Thyroid gland (tissue), 4 donors: ENCODE measurements at places on chromosomes 2 and 18.
A peak's percentile ranks its signal among the peaks of the same experiment; 100 is the strongest.

DNA sequence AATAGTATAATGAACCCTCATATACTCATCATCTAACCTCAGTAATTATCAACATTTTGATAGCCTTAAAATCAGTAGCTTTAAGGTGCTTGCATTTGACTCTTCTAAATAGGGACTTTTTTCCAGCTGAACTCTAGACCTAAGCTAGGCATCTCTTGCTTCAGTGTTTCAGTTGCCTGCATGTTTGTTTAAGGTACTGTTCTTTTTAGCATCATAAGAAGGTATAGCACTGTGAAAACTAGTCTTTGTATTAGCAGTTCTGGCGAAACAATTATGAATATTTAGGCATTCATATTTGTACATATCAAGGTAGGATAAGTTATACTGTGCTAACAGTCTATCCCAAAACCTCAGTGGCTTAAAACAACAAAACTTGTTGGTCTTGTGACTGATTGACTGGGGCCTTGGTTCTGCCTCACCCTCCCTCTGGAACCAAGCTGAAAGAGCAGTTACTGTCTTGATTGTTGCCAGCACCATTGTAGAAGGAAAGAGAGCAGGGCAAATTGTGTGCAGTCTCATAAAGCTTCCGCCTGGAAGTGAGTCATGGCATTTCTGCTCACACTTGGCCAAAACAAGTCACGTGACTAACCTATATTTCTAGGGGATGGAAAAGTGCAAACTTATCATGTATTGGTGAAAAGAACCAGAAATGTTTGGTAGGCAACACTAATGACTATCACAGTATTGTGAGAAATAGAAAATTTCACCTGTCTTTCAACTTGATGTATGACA, 24.3 kb downstream of the GALNT1 start:
- DNase-seq, result no peak

DNA sequence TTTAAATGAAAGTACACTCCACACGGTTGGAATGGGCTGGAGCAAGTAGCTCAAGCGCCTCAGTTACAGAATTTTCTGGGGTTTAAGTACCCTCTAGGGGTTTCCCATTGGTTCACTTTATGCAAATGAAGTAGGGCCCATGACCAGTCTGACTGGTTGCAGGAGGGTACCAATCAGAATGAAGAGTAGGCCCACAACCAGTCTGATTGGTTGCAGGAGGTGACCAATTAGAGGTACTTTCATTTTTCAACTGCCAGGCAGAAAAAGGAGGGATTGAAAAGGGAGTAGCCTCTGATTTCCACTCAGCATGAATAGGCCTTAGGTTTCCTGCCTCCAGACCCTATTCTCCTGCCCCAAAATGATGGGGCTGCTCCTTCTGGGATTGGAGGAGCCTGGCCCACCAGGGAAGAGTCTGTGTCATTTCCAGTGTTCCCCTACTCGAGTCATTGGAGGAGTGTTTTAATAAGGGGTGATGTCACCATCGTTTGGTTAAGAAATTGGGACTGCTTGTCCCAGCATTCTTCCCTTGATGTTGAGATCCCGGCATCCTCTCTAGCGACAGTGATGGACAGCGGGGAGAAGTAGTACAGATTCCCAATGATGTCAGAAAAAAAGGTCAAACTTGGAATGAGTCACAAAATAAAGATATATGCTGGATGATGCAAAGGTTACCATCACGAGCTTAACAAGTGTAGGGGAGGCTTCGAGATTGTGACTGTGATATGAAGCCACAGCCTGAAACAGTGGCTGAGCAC, 210.4 kb downstream of the SH3BP4 start:
- DNase-seq, result no peak

DNA sequence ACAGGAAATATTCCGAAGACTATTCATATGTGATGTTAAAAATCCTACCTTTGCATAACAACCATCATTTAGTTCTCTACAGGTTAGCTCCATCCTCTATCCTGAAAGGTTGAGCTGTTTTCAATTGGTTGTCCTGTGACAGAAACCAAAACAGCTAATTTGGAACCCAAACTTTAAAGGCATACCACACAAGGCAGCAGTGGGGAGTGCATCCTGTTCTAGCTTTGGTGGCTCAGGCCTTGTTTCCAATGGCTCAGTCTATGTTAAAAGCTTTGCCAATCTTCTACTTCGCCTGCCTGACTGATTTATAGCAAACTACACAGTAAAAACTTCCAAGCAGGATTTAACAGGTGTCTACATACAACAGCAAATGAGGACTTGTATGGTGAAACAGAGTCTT, 3.2 kb downstream of the CD226 start:
- DNase-seq, result no peak

GRCh38 chr2:196530910-196531309, 108.6 kb upstream of the CCDC150 start:
- DNase-seq, result no peak

DNA sequence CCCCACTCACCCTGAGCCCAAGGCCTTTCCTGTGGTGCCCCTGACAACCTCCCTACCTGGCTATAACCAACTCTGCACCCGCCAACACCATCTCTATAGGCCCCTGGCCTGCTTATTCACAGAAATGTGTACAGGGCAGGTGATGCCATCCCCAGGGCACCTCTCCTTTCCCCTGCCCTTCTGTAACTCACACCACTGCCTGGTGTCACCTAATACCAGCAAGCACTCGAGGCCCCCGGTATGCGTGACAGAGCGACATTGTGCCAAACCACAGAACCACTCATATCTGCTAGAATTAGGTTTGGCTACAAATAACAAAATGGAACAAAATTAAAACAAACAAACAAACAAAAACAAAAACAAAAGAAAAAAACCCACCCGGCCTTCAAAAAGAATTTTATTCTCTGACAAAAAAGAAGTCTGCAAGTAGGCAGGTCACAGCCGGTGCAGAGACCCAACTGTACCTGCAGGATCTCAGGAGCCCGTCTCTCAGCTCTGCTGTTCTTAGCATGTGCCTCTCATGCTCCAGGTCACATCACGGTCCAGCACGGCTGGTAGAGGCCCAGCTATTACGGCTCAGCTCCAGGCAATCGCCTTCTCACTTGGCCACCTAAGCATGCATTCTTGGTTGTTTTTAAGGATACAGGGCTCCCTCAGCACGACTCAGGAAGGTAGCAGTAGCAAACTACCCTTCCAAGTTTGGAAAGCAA, 51.4 kb downstream of the FAM178B start:
- no peak for DNase-seq

- DNase-seq, result no peak
Measured at GRCh38 chr2:51011693-51012092, 20.2 kb downstream of the NRXN1 start.

DNA sequence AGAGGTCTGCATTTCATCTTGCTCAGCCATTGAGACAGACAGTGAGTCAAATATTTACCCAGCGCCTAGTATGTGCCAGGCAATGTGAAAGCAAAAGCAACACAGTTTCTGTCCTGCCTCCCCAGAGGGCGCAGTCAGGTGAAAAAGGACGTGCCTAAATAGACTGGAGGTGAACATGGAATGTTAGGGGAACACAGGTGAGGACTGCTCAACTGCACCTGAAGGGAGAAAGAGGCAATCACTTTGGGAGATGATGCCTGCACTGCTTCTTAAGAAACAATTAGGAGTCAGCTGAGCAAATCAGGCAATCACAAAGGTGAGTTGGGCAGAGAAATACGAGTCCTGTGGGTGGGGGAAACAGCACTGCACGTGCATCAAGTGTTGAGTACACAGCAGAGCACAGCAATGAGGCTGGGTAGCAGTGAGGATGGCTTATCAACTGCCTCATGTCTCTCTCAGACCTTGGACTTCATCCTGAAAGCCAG, 218.3 kb upstream of the SMAD7 start:
- DNase-seq, result peak; percentile 22

DNA sequence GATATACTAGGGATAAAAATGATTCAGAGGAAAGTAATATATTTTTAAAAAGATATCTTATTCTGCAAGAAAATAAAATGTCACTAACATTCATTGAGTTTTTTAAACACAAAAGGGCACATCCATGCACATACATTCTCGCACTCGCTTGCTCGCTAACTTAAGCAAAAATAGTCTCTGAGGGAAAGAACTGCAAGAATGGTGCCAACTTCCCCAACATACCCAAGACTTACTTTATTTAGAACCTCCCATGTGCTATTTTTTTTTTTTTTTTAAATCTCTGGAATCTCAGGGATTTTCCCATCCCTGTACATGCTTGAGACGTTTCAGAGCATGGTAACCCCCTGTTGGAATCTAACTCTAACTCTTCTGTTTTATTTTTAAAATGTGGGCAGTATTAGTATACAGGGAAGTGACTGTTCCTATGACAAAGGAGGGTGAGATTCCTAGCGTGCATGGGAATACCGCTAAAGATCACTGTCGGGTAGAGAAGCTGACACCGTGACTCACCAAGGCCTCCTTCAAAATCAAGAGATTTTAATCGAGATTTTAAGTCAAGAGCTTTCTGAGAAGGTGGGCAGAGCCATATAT, 187.9 kb upstream of the ZEB2 start:
- no peak for DNase-seq

GRCh38 chr2:211033765-211034164, 477.4 kb downstream of the CPS1 start:
- no peak for DNase-seq

GRCh38 chr2:193907561-193907960, 1712.8 kb upstream of the TMEFF2 start:
- DNase-seq, result no peak

- no peak for DNase-seq
Measured at GRCh38 chr2:42999391-42999841, 207.0 kb upstream of the HAAO start.

DNA sequence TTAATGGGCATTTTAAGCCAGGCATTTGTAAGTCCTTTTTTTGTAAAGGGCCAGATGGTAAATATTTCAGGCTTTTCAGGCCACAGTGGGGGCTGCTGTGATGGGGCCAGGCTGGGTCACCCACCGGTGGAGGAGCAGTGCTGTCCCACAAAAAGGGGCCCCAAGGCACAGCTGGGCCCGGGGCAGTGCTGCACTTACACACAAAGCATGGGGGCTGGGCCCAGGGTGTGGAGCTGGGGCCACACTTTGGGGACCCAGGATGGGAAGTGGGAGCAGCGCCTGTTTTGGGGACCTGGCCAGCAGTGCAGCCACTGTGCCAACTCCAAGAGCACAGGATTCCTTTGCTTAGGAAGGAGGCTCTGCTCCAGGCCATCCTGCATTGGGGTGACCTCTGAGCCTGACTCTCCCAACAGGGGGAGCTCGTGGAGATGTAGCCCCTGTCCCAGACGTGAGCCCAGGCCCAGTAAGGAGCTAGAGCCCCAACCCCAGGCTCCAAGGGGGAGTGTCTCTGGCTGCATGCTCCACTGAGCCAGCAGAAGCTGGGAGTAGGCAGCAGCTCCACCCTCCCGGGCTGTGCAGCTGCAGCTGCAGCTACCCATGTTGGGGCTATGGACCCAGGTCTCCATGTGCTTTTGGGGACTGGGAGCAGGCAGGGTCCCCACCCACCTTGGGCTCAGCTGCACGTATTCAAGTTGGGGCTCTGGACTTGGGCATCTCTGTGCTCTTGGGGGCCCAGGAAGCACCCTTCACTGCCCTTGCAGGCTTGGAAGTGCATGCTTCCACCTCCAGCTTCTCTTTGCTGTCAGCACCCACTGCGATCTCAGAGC, 1036.5 kb upstream of the CNTNAP5 start:
- DNase-seq, result no peak

- DNase-seq, result no peak
Measured at GRCh38 chr2:141362311-141362710, 768.5 kb downstream of the LRP1B start.

- DNase-seq, result no peak
Measured at GRCh38 chr2:73859721-73860586, 31.2 kb downstream of the STAMBP start.

DNA sequence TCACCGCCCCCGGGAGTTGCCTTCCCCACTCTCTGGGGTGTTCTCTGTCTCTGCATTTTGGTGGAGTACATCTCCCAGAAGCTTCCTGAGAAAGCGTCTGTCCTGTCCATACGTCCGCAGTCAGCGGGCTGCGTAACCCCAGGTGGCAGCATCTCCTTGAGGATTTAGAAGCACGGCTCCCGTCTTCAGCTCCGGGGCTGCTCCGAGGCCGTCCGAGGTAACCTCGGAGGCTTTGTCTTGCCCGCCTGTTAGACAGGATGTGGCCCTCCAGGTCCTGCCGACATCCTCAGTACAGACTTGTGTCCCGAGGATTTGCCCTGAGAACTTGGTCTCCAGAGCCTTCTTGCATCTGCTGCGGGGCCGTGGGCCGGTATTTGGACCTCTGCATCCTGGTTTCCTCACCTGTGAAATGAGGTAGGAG, 58.4 kb downstream of the CTDP1 start:
- no peak for DNase-seq

GRCh38 chr2:168694173-168694572, 108.3 kb upstream of the NOSTRIN start:
- peak; percentile 20 for DNase-seq

- DNase-seq, result no peak
Measured at GRCh38 chr2:186592137-186592875, 2.5 kb downstream of the ITGAV start.
